ENCODE measurements at places on chromosomes 2 and 18. TPM values are rescaled to one million over a fixed set of nuclear protein-coding genes. Genes with fewer than 3 reads are reported as not detected.

Gene PLB1
- 1.5 TPM for total RNA-seq

Gene CROCC2
- not detected for total RNA-seq

Gene RASGRP3
- total RNA-seq = 26.4 TPM

Gene STAT4
- 0.37 TPM for total RNA-seq

Gene FAM228A
- not detected for total RNA-seq

Data from M059J (cell line).